ENCODE measurements at places on chromosomes 16 and 17.
A peak's percentile ranks its signal among the peaks of the same experiment; 100 is the strongest.

- DNase-seq: peak; percentile 57
Observed at GRCh38 chr17:68771867-68772515, 170.8 kb upstream of the FAM20A start.

DNA sequence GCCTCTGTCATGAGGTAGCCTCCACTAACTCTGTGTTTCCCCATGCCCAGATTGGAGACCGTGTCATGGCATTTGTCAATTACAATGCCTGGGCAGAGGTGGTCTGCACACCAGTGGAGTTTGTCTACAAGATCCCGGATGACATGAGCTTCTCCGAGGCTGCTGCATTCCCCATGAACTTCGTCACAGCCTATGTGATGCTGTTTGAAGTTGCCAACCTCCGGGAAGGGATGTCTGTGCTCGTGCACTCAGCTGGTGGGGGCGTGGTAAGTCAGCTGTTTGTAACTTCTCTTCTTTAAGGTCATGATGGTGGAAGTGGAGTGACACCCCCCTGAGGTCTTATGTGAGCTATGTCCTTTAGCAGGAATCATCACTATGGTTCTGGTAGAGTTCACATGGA is 36.8 kb downstream of the VAT1L start:
- DNase-seq: no peak

DNA sequence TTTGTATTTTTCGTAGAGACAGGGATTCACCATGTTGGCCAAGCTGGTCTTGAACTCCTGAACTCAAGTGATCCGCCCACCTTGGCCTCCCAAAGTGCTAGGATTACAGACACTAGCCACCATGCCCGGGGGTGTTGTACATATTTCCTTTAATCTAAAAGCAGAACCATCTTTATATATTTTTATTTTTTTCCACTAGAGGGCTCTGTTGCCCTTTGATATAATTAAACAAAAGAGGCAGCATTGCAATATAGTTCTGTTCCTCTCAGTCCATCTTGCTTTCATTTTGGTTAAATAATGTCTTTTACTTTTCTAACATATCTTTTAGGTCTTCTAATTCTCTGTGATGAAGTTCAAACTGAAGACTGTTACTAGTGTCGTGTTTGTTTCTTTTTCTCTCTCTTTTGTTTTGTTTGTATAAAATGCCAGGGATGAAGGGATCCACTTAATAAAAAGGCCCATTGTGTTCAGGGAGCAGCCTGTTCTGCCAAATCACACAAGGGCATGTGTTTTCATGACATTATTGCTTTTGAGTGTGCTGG is 23.4 kb downstream of the WWOX start:
- peak; percentile 67 for DNase-seq

DNA sequence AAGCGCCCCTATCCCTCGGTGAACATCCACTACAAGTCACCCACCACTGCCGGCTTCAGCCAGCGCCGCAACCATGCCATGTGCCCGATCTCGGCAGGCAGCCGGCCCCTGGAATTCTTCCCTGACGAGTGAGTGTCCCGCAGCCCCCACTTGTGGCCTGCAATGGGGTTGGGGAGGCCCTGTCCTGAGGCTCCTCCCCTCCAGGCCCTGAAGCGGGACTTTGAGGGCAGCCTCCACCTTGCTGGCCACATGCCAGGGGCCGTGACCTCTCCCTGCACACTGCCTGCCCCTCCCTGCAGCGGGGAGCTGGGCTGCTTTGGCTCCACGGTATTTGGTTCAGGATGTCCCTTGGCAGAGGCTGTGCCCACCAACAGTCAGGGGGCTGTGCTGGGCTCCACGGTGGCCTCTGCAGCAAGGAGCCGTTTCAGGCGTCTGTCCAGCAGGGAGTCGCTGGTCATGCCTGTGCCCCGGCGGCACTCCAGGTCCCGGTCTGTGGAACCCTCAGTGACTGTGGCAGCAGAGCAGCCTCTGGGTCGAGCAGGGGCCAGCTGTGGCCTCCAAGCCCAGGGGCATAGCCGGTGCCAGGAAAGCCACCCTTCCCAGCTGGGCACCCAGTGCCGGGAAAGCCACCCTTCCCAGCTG is 8.3 kb downstream of the NME3 start:
- no peak for DNase-seq

GRCh38 chr17:41446806-41447205 is 6.0 kb upstream of the KRT38 start:
- no peak for DNase-seq

GRCh38 chr17:79341222-79341780 is 266.7 kb downstream of the ENGASE start:
- DNase-seq: no peak

GRCh38 chr16:80056324-80056723 is 455.8 kb upstream of the MAF start:
- DNase-seq: peak; percentile 32

DNA sequence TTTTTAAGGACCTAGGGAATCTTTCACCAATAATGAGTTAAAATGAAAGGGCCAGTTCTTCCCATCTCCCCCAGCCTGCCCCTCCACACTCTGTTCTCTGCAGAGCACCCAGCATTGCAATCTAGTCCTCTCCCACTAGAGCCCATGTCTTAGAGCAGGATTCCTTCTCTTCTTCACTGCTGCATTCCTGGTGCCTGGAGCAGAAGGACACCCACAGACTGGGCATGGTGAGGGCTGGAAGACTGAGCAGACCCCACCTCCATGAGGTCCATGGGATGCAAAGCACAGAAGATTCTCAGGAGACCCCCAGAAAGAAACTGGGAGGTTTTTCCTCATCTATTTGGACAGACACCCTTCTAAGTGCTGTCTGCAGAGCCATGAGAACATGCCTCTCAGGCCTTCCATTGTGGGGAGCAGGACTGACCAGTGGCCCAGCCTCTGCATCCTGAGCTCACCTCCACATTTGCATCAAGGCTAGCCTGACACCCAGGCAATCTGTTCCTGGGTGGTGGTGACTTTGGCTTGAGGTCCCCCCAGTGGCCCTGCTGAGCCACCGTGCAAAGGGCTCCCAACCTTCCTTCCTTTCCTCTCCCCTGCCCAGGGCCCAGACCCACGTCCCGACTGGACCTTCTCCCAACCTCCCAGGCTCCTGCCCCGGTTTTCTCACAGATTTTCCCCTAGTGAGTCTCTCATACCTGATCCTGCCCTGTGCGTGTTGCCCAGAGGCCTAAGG is 74.2 kb upstream of the ZNF469 start:
- DNase-seq: no peak

GRCh38 chr16:57041182-57042156 is 50.9 kb upstream of the CPNE2 start:
- DNase-seq: no peak

DNA sequence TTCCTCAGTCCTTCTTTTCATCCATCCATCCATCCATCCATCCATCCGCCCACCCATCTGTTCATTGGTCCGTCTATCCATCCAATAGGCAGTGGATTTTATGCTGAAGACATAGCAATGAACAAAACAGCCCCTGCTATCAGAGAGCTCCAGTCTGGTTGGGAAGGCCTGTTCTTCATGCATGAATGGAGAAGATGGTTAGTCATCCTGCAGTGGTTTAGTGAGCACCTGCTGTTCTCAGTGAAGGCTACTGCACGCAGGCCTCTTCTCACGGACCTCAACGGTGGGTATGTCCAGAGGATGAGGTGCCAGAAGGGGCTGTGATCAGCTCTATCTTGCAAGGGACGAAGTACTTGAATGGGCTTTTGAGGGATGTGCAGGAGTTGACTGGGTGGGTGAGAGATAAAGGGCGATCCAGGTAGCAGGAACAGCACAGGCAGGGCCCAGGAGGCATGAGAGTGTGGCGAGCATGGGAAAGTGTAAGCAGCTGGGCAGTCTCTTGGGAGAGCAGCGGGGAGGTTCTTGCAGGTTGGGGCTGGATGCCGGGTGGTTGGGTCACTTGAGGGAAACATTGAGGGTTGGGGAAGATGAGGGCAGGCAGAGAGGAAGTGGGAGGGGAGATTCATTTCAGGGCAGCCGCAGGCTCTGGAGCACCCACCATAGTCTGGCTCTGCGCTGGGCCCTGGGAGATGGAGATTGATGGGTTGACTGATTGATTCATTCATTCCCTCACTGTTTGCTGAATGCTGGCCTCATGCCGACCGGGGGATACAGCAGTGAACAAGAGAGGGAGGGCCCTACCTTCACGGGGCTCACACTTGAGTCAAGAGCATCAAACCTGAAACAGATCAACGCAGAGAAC is 115.0 kb upstream of the CIBAR2 start:
- DNase-seq: peak; percentile 74

DNA sequence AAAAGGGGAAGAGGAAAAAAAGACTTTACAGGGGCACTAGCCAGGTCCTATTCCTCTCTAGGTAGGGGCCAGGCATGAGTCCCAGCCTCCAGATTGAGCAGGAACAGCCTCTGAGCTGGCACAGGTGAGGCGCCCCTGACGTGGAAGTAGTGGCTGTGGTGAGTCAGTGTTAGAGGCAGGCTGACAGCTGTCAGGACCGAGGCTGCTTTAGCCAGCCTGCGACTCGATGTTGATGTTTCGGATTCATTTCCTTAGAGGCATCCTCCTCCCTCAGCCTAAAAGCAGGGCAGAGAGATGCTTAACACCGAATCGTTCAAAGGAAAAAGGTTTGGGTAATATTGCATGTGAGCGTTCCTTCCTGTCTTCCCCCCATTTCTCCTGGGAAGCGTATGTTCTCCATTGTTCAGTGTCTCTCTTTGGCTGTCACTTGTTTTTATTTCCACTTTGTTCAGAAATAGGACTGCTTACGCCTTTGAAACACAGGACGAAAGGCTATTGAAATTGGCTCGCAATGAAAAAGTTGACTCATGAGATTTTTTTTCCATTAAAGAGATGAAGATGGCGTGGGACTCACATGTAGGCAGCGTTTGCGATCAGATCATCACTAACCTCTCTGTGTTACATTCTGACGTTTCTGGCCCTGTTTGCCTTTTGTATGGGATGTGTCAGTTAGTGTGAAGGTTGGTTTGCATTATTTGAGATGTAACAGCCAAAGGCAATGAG is 1.3 kb downstream of the KIAA0513 start:
- peak; percentile 55 for DNase-seq

DNA sequence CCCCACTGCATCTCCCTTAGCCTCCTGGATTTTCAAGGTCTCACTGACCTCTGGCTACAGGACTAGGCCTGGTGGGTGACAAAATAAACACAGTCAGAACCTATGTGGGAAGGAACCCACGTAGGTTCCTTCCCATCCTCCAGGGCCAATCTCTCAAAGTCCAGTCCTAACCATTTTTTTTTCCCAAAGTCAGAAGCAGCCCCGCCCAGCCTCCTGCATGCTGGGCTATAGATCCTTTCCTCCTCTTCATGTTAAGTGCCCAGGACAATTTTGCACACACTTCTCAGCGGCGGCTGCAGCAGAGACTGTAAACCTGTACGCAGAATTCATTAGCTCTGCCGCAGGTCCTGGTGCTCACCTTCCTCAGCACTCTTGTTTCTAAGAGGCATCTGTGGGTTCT is 285.8 kb downstream of the NPIPA8 start:
- DNase-seq: no peak

GRCh38 chr16:70582280-70582978 is 58.8 kb downstream of the SF3B3 start:
- DNase-seq: no peak

GRCh38 chr16:55272744-55273143 is 51.3 kb upstream of the IRX6 start:
- DNase-seq: no peak
